ENCODE measurements at places on chromosomes 2 and 18.

DNA sequence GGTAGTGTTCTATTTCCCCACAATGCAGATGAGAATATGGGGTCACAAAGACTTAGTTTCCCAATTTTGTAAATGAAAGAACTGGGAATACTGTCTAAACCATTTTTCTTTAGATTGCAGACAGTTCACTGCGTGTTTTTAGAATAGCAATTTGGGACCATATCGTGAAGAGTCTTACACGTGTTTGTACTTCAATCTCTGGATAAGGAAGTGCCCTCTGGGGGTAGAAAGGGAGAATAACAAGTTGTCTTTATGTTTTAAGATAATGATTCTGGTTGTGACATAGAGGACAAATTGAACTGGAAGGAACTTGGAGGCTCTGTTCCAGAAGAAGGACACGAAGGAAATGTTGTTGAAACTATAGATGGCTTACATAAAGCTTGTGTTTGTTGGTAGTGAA lies 457.7 kb downstream of the CBLN2 start:
- DNase-seq, result no peak

GRCh38 chr2:46144133-46144800 lies 152.9 kb upstream of the EPAS1 start:
- DNase-seq, result no peak

GRCh38 chr2:126637386-126637785 lies 18.6 kb upstream of the GYPC start:
- DNase-seq, result no peak

DNA sequence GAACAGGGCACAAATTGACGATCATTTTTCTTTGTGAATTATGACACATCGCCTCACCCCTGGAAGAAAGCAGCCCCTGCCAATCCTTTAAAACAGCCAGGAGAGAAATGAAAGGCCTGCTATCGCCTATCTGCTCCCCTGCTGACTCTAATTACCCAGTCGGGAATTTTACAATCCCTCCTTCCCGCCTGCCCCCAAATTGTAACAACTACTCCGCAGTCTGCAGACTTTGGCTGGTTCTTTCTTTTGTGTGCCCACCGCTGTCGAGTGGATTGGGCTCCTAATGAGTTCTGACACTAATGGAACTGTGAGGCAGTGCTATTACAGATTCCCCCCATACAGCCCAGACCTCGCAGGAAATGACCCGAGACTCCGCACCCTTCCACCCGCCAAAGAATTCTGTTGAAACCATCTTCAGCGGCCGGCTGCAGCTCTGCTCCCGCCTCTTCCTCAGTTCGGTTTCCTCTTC lies 281.2 kb upstream of the PARD3B start:
- DNase-seq, result peak; percentile 53

DNA sequence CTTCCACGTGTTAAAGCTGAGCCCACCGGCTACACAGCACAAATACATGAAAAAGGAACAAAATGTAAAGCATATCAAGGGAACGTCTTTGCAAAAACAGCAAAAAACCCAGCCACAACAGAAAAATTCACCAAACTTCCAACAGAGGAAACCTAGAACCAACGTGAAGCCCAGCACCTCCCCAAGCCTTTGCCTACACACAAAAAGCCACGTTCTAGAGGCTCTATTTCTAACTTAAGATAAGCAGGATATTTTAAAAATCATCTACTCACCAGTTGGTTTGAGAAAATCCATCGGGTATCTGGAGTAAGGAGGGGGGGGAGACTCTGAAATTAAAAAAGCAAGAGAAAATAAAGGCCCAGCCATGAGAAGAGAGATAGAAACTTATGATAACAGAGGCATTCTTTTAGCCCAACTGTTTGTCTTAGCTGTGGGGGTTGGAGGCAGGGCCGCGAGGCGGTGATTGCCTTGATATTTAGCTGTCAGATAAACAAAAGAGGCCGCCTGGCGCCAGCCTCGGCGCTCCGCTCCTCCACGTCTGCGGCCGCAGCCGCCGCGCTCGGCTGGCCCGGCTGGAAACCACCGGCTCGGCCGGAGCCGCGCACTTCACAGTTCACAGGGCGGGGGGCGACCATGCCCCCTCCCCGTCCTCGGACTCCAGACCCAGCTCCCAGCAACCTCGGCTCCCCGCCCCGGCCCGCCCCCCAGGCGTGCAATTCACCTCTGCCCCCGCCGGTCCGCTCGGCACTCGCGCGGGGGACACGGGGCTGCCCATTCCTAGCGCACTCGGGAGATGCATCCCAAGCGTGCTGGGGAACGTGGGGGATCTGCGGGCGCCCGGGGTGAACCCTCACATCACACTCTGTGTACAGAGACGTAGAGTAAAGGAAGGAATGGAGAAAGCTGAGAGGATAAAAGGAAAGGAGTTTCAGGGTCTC lies 2.4 kb downstream of the SMAD7 start:
- no peak for DNase-seq

- no peak for DNase-seq
Measured at GRCh38 chr2:64975232-64975821, 13.9 kb upstream of the SLC1A4 start.

GRCh38 chr2:85656468-85656867 lies 11.5 kb downstream of the SFTPB start:
- DNase-seq, result no peak

DNA sequence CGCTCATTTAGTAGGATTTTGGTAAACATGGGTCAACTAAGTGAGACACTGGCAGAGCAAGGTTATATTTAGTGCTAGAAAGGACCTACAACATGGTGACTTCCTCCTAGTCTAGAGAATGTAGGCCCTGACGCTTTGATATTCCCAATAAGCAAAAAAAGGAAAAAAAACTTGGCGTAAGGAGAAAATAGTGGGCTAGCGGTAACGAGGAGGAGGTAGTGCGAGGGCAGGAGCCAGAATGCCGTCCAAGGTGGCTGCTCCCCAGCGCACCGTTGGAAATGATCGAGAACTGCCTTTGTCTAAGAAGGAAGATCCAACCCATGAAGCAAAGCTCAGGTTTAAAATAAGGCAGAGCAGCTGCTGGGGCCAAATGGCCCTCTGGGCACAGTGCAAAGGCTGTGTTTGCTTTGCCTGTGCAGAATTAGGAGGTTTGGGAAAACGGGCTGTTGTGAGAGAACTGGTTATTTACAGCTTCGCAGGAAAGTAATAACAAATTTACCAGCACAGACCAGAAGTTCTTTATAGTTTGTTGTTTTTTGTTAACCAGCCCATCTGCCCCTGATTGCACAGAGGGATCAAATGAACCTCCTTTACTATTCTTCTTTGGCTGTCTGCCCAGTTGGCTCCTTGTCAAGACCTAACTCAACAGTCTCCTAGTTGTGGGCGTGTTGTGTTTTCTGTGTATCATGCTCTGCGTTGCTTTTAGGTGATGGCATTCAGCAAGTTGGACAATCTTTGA lies 86.6 kb downstream of the ITGB1BP1 start:
- DNase-seq, result no peak

- no peak for DNase-seq
Measured at GRCh38 chr2:132804051-132804450, 134.0 kb upstream of the LYPD1 start.

- DNase-seq, result no peak
Measured at GRCh38 chr2:238294046-238294392, 5.6 kb upstream of the PER2 start.

DNA sequence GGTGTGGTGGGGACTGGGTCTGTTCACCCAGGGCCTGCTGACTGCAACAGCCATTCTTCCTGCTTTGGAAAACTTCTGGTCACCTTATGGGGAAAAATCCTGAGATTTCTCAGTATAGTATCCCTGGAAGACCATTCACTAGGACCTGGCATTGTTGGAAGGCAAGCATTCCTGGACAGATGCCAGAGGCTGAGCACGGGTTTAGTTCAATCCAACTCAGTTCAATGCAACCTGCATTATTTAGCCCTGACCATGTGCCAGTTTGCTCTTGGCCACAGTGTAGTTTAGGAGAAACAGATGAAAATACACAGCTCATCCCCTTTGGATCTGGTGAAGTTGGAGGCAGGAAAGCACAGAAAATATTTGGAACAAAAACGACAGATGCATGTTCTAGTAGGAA lies 95.9 kb downstream of the LPIN1 start:
- no peak for DNase-seq

- no peak for DNase-seq
Measured at GRCh38 chr2:54660752-54661151, 62.7 kb upstream of the EML6 start.

DNA sequence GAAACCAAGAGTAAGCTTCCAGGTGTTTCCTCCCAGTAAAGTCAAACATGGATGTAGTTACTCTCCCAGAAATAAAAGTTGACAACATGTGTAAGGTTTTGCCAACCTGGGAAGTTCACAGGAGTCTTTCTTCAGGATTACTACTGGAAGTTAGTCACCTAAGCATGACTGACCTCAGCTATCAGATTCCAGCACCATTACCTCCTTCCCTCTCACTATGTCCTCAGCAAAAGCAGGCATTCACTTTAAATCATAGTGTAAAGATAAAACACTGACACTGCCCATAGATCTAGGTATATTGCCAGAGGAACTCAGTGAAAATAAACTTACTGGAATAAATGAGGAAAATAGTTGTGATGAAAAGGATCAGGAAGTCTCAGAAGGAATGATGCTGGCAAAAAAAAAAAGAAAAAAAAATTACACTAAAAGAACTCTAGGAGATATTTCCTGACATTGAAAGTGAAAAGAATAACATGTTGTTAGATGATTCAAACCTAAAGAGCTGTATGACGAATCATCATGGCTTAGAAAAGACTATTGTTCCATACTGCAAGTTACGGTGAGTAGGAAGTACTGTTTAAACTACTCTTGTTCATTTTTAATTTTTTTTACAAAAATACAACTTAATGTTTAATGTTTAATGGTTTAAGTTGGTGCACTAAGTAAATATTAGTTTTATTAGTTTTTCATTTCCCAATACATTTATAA lies 484.5 kb upstream of the ZNF804A start:
- DNase-seq, result no peak

DNA sequence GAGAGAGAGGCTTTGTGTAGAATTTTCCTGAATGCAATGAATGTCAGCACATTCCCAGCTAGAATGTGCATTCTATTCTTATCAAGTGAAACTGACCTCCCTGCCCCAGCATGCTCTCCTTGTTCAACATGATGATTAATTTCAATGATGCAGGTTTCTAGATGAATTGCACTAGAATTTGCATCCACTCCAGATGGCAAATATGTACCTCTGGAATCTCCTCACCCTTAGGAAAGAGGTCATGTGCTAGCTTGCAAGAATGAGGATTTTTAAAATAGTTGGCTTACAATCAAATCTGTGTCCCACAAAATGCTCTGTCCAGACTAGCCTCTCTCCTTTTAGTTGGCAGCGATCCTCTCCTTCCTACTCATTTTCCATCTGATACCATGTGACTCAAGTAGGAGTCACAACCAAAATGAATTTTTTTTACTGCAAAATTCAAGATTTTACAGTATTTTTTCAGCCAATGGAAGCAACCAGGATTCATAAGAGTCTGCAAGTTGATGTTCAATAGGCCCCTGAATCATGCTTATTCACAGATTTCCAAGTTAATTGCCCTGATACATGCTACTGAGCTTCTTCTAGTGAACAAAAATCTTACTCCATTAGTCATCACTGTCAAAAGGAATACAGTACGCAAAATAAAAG lies 21.0 kb upstream of the STAT4 start:
- DNase-seq, result peak; percentile 3

DNA sequence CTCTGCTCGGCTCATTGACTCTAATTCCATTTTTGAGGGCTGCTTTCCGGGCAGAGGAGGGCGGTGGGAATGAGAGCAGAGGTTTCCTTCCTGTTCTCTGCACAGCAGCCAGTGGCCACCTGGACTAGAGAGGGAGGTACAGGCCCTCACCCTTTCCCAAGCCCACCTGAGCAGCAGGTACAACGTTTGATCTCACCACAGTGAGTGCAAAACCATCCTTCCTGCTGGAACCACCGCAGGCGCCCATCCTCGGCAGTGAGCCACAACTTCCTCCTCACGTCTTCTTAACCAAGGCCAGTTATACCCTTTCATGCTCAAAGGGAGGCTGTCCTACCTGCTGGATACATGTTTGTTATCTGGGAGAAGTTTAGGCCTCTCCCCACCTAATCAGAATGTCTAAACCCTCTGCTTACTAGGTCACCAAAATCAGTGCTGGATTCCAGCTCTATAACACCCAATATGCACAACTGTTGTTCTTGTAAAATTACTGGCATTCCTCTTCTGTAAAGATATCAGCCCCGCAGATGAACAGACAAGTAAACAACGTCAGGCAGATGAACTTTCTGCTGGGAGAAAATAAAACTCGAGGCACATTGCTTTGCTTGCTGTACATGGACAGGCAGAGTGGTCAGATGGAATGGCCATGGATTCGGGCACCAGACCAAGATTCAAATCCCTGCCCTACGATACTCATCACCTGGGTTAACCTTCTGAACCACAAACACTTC lies 191.4 kb downstream of the SH3RF3 start:
- no peak for DNase-seq

- no peak for DNase-seq
Measured at GRCh38 chr2:70501215-70501614, 52.4 kb downstream of the TGFA start.

DNA sequence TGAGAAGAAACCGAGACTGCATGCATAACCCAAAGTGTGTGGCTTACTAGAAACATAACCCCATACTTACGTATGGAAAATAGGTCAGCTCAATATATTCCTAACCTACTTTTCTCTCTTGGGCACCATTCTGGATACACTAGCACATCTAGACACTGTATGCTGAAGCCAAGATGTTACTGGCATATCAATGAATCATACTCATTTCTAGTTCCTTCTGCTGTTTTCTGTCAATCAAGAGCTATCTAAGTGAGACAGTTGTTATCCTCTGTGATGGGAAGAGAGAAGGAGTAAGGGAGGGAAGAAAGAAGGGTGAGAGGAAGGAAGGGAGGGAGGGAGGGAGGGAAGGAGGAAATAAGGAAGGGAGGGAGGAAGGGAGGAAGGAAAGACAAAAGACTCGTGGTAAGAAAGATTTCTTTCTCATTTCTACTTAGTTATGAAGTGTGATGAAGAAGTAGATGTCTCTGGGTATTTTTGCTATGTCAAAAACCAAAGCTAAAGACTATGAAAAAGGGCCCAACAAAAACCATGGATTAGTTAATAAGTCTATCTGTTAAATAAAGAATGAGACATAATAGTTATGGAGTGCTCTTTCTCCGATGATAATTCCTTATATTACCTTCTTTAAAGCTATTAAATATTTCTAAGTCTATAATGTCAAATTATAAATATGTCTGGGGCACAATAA lies 248.4 kb downstream of the ZNF521 start:
- no peak for DNase-seq

DNA sequence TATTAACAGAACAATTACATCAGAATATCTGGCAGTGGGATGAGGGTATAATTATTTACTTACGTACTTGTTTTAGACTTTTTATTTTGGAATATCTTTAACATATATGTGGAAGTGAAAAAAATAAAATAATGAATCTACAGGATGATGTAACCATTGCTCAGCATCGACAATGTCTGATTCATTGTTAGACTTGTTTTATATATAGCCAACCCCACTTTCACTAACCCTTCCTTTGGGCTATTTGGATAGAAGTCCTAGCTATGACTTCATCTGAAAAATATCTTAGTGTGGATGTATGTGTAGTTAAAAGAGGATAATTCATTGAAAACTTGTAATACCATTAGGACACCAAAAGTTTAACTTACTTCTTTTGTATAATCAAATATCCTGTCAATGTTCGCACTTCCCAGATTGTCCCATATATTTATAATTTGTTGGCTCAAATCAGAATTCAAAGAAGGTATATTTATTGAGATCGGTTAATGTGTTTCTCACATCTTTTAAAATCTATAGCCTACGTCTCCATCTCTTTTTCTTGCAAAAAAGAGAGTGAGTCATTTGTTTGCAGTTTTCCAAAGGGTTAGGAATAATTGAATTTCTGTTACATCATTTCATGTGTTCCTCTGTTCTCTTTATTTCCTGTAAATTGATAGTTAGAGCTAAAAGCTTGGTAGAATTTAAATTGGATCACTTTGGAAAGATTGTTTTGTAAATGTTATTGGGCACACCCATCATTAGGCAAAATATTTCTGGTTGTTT lies 506.1 kb upstream of the FAM98A start:
- DNase-seq, result no peak

Data from neuronal stem cell (in vitro differentiated cells).